ENCODE measurements at places on chromosomes 16 and 17. TPM values are rescaled to one million over a fixed set of nuclear protein-coding genes. Genes with fewer than 3 reads are reported as not detected.

RNF43 gene
- total RNA-seq: 0.83 TPM

FBXW10B gene
- 3.0 TPM for total RNA-seq

CMTM2 gene
- total RNA-seq: not detected

CEP295NL gene
- total RNA-seq: 0.48 TPM

PNMT gene
- 0.20 TPM for total RNA-seq

FOXF1 gene
- not detected for total RNA-seq

DYNLRB2 gene
- total RNA-seq: not detected

FADS6 gene
- not detected for total RNA-seq

TPSAB1 gene
- total RNA-seq: not detected

OR3A3 gene
- not detected for total RNA-seq

BCO1 gene
- total RNA-seq: 1.1 TPM

JPH3 gene
- 1.9 TPM for total RNA-seq

HES7 gene
- 2.6 TPM for total RNA-seq

HAP1 gene
- 1.5 TPM for total RNA-seq

RFNG gene
- total RNA-seq: 23.9 TPM

HAS3 gene
- 46.3 TPM for total RNA-seq

ATP1B2 gene
- 0.12 TPM for total RNA-seq

PERCC1 gene
- not detected for total RNA-seq

DHRS7C gene
- total RNA-seq: not detected

INPP5K gene
- total RNA-seq: 25.1 TPM

CLEC10A gene
- not detected for total RNA-seq

PTX4 gene
- not detected for total RNA-seq

All from A549 treated with GW870086 at 1 μM for 4 hours (cell line).